ENCODE measurements at places on chromosomes 2 and 18.

DNA sequence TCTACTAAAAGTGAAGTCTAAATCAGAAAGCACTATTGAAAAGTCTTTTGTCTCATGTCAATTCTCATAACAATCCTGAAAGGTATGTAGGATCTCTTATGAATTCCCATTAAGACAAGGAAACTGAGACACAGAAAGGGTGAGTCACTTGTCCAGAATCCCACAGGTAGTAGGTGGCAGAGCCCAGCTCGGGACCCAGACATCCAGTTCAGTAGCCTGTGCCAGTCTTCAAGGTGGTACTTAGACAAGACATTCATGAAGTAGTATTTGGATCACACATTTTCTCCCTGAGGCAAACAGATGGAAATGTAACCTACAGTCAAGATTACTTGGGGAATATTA is 14.8 kb upstream of the PARD3B start:
- DNase-seq = no peak

GRCh38 chr2:232327105-232328031 is 51.2 kb upstream of the ALPP start:
- DNase-seq = peak; percentile 84

GRCh38 chr2:200399046-200399445 is 92.6 kb downstream of the SPATS2L start:
- no peak for DNase-seq

GRCh38 chr2:217735899-217736298 is 266.9 kb downstream of the TNS1 start:
- DNase-seq = no peak

DNA sequence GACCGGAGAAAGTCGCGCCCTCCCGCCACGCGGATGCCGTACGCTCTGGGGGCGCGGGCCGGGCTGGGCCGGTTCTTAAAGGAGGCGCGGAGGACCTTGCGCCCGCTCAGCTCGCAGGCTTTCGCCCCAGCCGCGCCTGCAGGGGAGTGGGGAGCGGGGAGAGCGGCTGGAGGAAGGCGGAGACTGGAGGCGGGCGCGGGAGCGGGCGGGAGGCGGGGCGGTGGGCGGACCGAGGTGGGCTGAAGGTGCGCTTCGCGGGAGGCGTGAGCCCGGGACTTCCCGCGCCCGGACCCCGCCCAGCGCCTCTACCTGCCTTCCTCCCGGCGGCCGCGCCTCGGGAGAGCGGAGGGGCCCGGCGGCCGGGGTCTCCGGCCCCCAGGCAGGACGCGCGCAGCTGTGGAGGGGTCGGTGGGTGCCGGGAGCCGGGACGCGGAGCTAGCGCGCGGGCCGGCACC is at the start of gene ADRA2B:
Gene ADRA2B, minus strand, starts transcription at position 148 of the 455 bp plus-strand sequence. CDS start 422 bp downstream, outside the sequence.
- DNase-seq = peak; percentile 91

GRCh38 chr2:38754506-38754905 is 3.3 kb upstream of the SRSF7 start:
- DNase-seq = no peak

DNA sequence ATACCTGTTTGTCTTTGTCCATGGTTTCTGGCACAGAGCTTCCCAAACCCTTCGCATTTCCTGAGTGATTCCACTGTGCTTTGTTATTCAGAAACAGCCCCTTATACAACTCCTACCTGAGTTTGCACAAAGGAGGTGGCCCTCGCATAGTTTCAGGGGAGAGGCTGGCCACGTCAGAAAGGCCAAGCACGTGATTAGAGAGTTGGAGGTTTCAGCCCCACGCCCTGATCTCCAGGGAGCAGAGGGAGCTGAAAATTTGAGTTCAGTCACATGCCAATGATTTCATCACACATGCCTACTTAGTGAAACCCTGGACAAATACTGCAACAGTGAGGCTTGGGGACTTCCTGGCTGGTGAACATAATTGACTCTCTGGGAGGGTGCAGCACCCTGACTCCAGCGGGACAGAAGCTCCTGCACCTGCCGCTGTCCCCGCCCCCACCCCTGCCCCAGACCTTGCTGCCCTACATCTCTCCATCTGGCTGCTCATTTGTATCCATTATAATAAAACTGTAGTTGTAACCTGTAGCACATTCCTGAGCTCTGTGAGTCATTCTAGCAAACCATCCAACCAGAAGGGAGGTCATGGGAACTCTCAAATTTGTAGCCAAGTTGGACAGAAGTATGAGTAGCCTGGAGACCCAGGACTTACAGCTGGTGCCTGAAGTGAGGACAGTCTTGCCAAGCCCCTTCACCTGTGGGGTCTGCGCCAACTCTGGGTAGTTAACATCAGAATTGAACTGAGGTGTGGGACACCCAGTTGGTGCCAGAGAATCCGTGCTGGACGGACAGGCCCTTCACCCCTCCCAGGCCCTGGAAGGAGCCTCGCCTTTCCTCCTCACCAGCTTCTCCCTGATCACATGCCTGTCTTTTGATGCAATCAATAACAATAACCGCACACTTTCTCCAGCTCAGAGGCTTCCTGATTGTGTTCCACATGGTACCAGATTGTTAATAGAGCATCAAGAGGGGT is 224.3 kb downstream of the ANAPC1 start:
- DNase-seq = peak; percentile 77

DNA sequence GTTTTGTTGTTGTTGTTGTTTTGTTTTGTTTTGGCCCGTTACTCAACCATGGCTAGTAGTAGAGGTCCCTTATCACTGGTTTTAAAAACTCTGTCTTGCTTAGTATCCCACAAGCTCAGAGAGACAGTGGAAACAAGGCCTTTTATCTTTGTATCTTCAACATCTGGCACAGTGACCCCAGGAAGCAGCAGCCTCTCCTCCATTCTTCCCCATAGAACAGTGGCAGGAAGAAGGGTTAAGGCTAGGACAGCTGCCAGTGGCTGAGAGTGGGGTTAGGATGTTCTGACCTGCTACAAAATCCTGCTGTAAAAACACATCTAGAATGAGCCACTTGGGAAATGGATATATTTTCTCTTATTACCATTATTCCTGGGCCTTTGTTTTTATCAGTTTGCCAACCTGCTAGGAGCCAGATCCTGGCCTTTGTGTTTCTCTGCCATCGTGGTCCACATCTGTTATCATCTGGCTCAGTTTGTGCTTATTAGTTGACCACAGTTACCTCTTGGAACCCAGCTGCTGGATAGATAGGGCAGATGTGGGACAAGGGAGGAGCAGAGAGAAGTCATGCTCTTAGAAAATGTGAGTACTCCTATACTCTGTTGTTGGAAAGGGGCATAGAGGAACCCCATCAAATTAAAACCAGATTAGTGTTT is 246.8 kb downstream of the AGPS start:
- no peak for DNase-seq

DNA sequence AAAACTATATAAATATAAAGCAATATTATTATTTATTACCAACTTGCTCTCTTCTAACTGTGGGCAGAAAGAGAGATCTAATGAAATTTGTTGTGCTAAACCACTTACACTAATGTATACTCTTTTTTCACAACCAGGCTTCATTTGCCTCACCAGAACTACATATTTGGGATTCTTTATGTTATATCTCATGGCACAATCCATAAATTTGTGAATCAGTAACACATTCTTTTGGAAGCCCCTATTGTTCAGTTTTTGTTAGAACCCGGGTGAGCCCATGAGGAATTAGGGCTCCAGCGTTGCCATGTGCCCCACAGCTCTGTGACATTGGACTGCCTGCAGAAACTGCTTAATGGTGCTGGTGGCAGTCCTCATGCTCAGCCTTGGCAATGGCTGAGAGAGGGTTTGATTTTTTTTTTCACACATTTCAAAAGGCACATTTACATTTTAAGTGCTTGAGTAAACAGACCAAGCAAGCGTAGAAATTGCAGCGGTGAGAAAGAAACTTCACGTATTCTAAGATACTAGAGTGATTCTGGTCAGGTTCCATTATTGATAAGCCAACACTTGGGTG is 15.3 kb downstream of the VIT start:
- peak; percentile 9 for DNase-seq

DNA sequence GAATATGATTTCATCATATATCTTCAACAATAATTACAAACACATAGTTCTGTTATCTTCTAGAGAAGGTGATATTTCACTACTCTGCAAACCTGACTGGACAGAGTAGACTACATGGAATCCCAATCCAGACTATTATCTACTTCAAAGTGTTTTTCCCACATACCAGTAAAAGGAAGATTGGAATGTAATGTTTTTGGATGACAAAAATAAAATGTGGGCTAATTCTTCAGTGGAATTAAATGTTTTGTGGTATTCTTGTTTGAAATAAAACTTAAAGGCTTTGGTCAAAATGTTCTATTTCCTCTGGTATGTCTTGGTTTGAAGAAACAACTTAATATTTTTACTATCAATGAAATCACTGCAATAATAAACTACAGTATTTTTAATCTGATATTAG is 22.1 kb downstream of the COL5A2 start:
- DNase-seq = no peak

- DNase-seq = no peak
Observed at GRCh38 chr18:41936471-41937134, 18.4 kb upstream of the PIK3C3 start.

DNA sequence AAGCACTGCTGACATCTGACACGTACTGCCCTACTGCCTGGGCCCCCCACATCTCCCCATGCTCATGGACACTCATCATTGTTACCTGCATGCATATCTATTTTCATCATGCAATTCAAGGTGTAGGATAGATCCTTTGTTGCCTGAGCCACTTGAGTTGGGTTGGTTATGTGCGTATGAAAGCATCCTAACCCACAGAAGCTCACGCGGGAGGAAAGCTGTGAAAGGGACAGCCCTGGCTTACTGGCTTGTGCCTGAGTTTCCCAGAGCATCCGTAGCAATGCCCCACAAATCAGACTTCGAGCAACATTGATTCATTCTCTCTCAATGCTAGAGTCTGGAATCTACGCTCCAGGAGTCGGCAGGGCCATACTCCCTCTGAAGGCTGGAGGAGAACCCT is 285.5 kb downstream of the PHLPP1 start:
- DNase-seq = no peak

- DNase-seq = no peak
Observed at GRCh38 chr18:36798738-36799473, 29.9 kb downstream of the TPGS2 start.

GRCh38 chr2:205372141-205372540 is 310.2 kb upstream of the NRP2 start:
- no peak for DNase-seq

DNA sequence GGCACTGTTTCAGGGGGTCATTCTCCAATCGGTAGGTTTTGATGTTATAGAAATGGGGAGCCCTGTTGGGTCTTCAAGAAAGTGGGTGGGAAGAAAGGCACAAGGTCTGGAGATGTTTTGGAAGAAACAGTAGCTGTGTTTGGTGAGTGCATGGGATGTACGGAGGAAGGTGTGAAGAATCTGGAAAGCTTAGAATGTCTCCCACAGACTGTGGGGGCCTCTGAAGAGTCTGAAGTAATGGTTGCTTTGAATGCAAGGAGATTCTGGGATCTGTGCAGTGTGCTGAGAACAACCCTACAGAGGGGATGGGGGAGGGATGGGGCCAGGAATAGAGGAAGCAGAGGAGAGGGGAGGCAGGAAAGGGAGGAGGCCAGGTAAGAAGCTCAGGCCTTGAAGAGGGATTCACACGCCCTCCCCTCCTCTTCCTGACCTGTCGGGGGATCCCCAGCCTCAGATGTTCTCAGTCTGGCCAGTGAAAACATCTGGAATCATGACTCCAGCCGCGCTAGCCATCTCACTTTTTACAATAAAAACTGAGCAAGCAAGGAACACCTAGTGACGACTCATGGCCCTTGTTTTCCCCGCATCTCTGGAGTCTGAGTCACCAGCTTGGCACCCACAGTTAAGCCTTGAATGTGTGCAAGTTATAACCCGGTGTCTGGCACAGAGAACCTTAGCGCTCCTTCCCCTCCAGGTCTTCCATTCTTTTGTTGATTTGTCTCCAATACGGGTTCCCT is 74.2 kb downstream of the SH3BP4 start:
- DNase-seq = no peak

DNA sequence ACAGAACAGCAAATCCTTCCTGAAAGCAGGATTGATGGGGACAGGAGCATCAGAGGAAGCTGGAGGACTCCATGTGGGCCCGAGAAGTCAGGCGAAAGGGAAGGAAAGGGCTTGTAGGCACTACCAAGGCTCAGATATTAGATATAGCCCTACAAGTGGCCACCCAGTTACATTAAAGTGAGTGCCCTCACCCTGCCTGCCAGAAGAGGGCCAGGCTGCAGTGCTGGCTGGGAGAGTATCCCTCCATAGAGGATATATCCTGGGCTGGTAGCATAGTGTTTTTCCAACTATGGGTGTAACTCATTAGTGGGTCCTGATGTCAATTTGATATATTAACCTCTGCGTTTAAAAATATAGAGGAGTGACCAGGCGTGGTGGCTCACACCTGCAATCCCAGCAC is 285.2 kb downstream of the MYCN start:
- DNase-seq = no peak

- peak; percentile 79 for DNase-seq
Observed at GRCh38 chr2:154623819-154624218, 74.7 kb upstream of the KCNJ3 start.

DNA sequence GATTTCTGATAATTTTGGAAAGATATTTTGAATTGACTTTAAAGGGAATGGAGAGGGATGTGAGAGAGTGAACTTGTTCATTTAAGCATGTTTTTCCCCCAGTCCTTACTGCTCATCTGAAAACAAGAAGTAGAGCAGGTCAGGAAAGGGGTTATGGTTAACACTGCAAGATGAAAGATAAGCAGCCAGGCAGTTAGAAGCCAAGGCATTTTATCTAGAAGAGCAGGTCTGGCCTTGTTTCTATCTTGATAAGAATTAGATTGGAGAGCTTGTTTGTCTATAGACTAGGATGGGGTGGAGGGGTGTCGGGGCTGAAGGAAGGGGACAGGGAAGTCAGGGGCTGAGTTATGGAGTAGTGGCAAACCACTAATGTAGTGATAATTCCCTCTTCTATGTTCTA is 171.6 kb downstream of the IKZF2 start:
- DNase-seq = no peak

DNA sequence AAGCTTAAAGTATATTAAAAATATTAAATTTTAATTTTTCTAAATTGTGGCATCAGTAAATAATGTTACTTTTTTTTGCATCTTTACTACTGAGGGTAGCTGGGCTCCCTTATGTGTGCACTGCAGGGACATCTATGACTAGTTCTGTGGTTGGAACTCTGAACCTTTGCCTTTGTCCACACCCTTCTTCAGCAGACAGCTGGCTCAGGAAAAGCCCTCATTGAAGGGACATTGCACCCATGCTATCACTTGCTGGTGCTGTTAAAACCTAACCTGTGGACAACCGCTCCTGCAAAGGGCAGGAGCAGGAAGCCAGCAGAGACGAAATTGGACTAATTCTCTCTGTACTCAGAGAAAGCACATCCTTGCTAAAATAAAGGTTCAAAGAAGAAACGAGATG is 30.1 kb downstream of the MOCOS start:
- no peak for DNase-seq
